ENCODE measurements at places on chromosomes 1 and 21.

DNA sequence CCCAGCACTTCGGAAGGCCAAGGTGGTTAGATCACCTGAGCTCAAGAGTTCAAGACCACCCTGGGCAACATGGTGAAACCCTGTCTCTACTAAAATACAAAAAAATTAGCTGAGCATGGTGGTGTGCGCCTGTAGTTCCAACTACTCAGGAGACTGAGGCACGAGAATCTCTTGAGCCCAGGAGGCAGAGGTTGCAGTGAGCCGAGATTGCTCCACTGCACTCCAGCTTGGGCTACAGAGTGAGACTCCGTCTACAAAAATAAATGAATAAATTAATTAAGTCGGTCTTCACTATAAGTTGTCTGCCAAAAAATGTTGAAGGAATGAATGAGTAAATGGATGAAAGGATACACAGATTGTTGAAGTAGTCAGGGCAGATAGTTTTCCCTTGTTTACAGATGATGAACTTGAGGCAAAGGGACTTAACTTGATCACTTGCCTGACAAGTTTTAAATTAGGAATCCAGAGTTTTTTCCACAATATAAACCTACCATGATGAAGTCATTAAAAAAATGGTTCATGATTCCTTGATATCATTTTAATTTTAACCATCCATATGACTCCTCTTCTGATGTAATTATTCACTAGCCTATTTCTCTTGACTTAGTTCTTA, 130.8 kb downstream of the TLR5 start:
- DNase-seq, result no peak

- no peak for DNase-seq
Measured at GRCh38 chr1:248825136-248825535, 579 bp downstream of the SH3BP5L start.

DNA sequence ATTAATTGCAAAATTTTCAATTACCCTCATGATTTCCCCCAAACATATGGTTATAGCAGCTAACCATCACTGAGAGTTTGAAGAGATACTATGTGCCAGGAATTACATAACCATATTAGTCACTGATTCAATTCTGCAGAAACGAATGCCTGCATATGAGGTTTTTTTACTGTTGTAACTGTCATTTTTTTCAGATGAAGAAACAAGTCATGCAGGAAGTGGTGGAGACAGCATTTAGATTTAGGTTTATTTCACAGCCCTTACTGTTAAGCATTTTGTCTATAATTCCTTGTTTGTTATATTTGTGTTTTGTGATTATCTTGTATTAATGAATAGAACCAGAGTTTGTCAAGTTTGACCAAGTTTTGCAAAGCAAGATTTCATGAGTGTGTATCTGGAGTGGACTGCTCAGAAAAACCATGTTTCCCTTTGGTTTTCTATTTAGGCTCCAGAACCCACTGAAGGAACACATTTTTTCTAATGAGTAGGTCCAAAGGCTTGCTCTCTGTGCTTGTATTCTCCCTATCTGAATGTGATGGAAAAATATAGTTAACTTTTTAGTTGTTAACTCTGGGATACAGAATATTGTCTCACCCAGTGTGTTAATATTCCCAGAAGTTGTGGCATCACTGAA, 308.5 kb upstream of the ADAMTS5 start:
- DNase-seq, result no peak

- no peak for DNase-seq
Measured at GRCh38 chr1:78003070-78003746, 1.5 kb upstream of the DNAJB4 start.

- no peak for DNase-seq
Measured at GRCh38 chr21:37413553-37414291, 47.1 kb downstream of the DYRK1A start.

DNA sequence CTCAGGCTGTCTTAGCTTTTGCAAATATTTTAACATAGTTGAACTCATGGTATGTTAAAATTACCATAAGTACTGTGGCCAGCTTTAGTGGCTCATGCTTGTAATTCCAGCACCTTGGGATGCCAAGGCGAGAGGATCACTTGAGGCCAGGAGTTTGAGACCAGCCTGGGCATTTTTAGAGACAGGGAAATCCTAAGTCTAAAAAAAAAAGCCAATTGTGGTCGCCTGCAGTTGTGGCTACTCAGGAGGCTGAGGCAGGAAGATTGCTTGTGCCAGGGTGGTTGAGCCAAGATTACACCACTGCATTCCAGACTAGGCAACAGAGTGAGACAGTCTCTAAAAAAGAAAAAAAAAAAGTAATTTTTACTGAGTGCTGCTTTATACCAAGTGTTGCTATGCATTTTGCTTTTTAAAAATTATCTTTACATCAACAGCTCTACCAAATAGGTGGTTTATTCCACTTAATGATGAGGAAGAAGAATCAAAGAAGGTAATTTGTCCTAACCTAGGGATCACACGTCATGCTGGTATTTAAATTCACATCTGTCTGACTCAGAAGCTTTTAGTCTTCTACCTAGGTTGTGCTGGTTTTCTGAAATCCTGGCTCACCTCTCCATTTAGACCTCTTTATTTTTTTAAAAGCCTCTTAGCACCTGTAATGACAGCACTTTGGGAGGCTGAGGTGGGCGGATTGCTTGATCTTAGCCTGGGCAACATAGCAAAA, 16.8 kb downstream of the PPP1R12B start:
- no peak for DNase-seq

DNA sequence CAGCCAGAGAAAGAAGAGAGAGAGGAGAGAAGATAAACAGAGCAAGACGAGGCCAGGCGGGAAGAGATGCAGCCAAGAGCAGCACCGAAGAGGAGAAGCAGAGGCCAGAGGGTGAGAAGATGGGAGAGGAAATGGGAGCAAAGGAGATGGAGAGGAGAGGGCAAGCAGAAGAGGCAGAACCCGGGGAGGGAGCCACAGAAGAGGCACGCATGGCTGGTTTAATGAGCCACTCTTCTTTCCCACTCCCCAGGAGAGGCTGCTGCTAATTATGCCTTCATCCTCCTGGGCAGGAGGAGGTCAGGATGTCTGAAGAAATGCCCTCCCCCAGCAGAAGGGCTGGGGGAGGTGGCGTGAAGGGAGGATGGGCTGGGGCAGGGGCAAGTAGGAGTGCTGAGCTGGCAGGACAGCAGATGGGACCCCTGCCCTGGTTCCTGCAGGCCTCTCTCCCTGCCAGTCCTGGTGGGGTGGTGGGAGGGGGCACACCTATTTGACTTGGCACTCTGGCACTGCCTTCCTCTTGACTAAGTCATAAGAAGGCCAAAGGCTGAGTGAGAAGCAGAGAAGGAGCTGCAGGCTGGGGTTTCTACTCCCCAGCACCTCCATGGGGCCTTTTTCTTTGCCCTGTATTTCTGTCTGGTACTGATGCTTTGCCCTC, 32.3 kb downstream of the KIRREL1 start:
- DNase-seq, result no peak

GRCh38 chr1:30313176-30313575, 410.2 kb downstream of the MATN1 start:
- DNase-seq, result no peak

DNA sequence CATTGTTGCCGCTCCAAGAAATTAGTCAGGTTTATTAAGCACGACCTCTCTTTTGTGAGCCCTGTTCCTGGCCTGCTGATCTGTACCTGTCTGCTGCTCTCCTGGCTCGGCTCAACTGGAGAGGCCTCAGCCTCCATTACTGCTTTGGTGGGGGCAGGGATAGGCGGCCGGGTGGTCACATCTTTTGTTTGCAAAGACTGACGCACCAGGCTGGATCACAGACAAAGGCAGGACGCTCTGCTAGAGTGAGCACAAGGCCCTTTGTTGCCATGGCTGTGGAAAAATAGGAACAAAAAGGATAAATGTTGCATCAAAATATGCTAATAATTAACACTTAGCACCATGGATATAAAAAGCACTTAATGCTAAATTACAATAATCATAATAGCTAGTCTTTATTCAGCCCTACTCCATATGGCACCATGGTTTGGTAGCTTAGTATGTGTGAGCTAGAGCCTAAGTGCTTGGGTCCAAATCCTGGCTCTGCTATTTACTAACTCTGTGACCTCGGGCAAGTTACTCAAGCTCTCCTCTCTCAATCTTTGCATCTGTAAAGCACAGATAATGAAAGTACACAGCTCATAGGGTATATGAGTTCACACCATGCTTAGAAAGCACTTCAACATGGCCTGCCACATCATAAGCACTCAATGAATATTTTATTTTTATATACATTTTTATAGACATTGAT, 28.9 kb upstream of the HPDL start:
- no peak for DNase-seq

DNA sequence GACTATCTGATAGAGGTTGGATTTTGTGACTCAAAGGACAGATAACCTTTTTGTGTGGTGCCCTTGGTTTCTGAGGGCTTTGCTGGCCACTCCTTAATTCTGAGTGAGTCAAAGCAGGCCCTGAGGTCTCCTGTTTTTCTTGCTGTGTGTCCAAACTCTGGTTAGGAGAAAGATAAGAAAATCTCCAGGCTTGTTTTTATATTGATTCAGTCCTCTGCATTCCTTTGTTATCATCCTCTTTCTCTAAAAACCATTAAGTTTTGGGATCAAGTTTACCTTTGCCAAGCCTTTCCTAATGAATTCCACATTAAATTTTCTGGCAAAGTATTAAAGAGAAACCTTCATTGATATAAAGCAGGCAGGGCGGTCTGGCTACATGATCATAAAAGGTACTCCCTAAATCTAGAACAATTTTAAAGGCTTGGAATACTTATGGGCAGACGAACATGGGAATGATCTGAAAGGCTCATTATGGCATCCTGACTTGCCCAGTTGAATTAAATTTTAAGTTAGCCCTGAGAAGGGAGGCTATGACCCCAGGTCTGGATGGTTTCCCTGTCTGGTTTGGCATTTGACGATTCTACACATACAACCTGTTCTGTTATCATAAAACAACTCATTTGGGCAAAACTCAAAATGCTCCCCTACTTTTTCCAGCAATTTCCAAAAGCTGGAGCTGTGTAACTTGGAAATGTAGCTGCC, 20.8 kb downstream of the ZBTB8B start:
- DNase-seq, result no peak

DNA sequence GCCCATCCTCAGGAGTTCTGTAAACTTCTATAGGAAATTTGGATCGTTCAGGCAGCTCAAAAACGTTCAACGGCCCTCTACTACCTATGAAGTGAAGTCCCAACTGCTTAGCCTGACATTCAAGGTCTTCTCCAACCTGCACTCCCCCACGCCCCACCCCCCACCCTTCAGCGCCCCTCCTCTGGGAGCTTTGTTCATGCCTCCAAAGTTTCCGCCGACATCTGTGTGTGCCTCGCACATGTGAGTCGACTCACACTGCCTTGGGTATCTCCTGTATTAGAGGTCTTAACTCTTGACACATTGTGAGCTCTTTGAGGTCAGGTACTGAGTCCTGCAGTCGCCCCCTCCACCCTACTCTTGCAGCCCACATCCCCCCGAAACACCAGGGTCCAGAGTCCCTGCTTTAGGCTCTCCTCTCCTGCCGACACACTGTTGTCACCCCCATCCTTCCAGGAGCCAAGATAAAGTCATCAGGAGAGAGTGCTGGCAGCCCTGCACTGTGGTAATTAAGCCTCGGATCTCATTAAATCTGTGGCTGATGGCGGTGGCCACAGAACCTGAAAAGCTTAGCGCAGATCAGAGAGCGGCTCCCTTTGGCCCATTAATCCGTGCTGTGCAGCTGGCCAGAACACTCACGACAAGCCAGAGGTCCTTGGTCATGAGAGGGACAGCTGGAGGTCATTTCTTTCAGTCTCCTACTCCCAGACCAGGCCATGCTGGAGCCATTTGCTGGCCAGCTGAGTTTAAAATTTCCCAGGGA, 1.4 kb upstream of the PAFAH2 start:
- DNase-seq, result no peak

- no peak for DNase-seq
Measured at GRCh38 chr1:10897981-10898728, 101.7 kb upstream of the CASZ1 start.

DNA sequence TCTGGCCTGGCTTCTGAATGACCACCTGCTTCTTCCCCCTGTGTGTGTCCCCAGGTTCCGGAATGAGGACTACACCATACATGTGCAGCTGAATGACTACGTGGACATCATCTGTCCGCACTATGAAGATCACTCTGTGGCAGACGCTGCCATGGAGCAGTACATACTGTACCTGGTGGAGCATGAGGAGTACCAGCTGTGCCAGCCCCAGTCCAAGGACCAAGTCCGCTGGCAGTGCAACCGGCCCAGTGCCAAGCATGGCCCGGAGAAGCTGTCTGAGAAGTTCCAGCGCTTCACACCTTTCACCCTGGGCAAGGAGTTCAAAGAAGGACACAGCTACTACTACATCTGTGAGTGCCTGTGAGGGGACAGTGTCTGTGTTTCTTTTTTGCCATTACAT, 3.6 kb downstream of the EFNA1 start:
- no peak for DNase-seq
